Central memory CD4-positive, alpha-beta T cell (primary cell): ENCODE measurements at places on chromosomes 2 and 18.

DNA sequence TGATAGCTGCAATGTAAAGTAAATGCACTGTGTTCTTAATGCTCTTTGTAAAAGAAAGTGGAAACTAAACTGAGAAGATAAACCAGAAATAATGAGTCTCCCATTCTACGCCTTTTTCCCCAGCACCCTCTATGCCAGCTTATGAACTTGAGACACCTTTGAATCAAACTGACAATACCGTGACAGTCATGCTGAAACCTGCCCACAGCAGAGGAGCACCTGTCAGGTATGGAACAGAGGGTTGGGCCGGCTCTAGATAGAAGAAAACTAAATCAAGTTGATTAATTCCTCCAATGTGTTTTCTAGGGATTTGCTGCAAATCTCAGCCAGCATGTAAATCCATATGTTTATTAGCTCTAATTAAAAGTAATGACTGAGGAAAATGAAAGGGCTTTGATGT, 520.6 kb upstream of the RAB12 start:
- no peak for DNase-seq

- DNase-seq = no peak
Observed at GRCh38 chr18:61362511-61362910, 29.3 kb downstream of the CDH20 start.

DNA sequence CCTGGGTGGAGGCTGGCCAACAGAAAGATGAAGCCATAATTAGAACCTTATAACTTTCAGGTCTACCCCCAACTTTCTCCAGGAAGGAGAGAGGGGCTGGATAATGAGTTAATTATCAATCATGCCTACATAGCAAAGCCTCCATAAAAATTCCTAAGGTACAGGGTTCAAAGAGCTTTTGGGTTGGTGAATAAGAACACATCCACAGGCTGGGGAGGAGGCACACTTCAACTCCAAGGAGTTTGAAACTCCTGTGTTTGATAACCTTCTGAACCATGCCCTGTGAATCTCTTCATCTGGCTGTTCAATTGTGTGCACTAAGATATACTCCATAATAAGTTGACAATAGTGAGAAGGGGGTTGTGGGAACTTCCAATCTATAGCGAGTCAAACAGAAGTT, 552.3 kb downstream of the TDRD15 start:
- DNase-seq = no peak

GRCh38 chr2:100821255-100821910, 1.4 kb downstream of the NPAS2 start:
- DNase-seq = no peak

GRCh38 chr2:222977121-222977520, 74.9 kb upstream of the KCNE4 start:
- no peak for DNase-seq

DNA sequence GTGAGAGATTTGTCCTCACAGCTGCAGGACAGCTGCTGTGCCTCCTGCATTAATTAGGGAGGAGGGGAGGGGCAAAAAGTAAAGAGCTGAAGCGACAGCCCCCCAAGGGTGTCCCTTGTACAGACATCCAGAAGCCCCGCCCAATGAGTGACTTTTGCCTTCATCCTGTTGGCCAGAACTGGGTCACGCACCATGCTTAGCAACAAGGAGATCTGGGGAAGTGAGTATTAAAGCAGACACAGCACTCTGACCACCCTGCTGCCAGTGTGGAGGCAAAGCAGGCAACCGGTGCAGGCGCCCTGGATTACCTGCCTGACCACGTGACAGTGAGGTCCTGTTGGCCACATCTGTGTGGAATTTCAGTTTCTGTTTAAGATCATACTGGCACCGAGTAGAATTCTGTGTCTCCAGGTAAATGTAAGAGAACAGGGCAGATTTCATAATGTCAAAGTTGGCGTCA, 21.5 kb upstream of the BIN1 start:
- DNase-seq = no peak

DNA sequence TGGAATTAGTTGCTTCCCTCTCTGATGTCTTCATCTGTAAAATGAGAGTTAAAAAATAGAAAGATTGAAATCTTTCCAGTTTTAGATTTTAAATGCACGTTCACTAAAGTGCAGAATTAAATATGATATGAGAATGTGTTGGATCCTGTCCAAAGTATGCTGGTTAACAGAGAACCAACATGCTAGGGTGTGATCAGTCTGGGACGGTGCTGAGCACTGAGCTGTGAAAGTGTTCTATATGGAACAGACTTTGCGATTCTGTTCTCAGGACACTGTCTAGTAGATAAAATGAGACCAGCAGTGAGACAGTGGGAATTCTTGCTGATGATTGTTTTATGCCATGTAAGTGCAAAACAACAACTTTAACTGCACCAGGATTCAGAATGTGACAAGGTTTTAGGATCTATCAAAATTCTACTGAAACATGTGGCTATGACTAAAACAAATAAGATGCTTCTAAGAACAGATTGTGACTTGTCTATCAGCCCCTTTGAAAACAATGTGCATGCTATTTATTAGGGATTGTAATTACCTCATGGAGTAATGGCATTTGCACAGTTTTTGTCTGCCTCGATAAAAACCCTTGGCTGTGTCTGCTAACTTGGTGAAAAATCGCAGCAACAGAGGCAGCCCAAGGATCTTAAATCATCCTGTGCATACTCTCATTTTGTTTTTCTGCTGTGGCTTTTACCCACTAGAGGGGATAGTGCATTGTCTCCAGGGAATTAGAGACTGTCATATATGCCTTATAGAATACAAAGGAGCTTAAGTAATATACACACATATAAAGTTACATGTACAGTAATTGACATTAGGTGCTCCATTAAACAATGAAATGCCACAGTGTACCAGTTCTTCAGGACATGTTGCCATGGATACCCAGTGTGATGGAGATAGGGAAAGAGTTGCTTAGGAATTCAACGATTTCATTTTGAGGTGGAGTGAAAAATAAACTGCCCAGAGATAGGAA, 55.1 kb downstream of the MAP3K20 start:
- no peak for DNase-seq

DNA sequence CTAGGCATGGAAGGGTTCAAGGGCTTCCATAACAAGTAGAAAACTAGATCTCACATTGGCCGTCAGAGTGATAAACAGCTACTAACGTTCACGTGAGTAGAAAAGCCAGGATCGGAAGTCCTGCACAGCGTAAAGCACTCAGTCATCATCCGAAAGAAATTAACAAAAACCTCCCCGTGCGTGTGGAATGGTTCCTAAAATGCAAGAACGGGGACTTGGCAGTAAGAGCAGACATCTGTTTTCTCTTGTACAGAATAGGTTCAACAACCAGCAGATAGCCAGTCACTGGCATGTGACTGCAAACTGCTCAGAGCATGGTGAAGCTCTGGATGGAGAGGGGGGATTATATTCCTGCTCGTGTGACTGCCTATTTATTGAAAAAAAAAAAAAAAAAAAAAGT, 106.9 kb upstream of the ITGB6 start:
- no peak for DNase-seq

DNA sequence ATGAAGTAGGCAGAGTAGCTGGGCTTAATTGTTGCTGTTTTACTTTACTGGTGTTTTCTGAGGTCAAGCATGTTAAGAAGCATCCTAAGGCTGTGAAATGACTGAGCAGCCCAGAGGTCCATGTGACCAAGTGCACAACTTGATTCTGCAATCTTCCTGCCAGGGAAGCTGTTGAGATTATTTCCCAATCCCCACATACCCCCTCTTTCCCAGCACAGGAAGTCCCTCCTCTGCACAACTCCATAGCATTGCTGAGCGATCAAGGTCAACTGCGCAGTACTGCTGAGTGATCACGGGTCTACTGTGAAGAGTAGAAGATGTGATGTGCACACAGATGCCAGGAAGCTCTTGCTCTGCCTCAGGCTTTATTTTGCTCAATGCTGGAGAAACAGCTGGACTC, 105.8 kb downstream of the GALNT14 start:
- DNase-seq = no peak

DNA sequence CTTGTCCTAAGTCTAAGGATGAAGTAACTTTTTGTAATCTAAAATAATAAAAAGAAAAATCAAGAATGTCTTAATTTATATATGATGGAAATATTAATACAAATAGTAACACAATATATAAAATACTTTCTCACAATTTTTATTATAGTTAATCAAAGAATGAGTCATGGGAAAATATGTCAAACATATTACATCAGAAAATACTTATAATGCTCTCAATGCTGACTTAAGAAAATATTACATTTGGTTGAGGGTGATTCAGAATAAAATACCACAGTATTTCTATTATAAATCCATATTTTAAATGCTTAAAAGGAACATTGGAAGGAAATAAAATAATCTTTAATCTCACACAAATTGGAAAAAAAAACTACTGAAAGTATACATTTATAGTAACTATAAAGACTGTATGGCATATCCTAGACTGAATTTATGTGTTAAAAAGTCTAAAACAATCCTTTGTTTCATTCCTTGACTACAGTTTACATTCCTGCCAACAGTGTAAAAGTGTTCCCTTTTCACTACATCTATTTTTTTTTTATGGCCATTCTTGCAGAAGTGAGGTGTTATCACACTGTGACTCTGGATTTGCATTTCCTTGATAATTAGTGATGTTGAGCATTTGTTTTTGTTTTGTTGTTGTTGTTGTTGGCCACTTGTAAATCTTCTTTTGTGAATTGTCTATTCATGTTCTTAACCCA, 1573.5 kb upstream of the ACVR2A start:
- DNase-seq = no peak

DNA sequence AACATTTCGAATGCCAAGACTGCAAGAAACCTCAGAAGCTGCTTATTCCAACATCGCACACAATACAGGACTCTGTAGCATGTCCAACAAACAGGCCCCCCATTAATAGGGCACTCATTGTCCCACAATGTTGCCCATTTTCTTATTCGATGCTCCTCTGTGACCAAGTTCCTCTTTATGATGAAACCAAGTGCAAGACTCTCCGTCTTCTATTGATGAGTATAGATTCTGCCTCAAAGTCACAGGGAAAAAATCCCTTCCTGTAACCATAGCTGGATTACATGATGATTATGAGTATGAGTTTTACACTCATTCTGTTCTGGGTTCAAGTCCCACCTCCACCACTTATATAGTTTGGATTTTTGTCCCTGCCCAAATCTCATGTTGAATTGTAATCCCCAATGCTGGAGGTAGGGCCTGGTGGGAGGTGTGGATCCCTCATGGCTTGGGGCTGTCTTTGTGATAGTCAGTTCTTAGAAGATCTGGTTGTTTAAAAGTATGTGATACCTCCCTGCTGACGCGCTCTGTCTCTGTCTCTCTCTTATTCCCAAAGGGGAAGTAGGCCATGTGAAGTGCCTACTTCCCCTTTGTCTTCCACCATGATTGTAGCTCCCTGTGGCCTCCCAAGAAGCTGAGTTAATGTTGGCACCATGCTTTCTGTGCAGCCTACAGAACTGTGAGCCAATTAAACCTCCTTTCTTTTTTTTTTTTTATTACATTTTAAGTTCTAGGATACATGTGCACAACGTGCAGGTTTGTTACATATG, 148.7 kb downstream of the OSR1 start:
- DNase-seq = no peak

GRCh38 chr2:8282858-8283252, 399.0 kb upstream of the ID2 start:
- DNase-seq = peak; percentile 11

DNA sequence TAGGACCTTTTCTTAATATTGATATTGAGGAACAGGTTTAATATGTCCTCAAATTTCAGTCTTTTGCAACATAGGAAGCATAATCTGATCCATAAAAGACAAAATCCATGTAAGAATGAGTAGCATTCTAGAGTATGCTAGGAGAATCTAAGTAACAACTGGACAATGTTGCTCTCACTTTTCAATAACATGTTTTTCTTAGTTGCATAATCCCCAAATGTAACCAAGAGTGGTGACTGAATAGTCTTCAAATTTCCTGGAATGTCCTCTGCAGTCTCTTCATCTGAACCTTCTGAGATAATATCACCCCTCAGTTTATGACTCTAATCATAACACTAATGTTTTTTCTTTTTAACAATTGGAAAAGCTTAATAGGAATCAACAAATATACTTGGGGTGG, 110.0 kb upstream of the ZEB2 start:
- no peak for DNase-seq

GRCh38 chr2:68825866-68826265, 45.3 kb downstream of the BMP10 start:
- no peak for DNase-seq

DNA sequence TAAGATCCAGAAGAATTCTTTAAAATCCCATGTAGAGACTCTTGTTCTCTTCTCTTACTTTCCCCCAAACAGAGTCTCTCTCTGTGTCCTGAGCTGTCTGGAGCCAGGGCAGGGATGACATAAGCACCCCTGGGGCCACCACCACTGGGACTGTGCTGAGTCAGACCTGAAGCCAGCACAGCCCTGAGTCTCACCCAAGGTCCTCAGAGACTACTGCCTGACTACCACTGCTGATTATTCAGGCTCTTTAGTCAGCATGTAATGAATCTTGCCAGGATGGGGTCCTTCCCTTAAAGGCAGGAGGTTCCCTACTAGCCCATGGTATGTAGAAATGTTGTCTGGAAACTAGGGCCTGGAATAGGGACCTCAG, 34.9 kb upstream of the DYNC1I2 start:
- DNase-seq = no peak

DNA sequence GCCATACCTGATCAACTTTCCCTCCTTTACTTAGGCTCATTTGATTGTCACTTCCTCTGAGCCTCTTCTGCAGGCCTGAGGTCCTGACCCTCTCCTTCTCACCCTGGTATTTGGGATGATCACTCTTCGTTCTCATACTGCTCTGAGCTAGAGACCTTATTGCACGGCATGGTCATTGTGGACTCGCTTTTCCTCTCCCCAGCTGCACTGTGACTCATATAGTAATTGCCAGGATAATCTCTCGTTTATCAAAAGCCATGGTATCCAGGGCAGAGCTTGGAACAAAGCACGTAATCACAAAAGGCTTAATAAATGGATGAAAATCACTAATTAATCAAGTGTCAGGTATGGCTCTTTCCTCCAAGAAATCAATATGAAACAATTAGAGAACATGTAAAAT, 40.9 kb upstream of the TRIB2 start:
- no peak for DNase-seq

GRCh38 chr2:52335727-52336126, 1303.8 kb upstream of the NRXN1 start:
- no peak for DNase-seq

DNA sequence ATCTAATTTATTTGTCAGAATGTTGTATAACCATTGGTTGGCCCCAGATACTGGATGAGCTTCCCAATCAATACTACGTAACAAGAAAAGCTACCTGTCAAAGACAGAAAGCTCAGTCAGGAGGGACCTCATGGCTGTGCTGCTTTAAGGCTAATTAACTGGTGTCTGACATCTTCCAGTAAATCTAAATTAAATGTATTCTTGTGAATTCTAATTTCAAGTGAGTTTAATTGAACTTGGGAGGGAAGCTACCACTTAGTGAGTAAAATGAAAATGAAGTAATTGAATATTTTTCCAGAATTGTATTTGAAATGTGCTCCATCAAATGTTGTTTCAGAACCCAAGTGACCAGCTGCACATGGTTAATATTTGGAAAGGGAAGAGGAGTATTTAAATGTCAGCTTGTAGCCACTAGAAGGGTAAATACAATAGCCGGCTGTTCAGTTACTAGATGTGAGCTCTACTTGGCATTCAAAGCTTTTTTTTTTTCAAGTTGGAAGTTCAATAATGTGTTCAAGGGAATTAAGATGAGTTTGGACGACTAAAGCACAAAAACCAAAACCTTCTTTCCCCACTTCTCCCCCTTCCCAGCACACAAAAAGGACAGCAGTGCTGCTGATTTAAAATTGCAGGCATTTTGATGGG, 62.0 kb downstream of the GPR39 start:
- no peak for DNase-seq
